Neural crest cell (in vitro differentiated cells): ENCODE measurements at places on chromosomes 12 and 14. TPM values are rescaled to one million over a fixed set of nuclear protein-coding genes. Genes with fewer than 3 reads are reported as not detected.

CCDC175 gene
- total RNA-seq, result 0.19 and 0.25 TPM in 2 replicates

NAP1L1 gene
- total RNA-seq, result 1,116 and 1,117 TPM in 2 replicates

TPH2 gene
- 0.09 and 0.23 TPM in 2 replicates for total RNA-seq

FKBP11 gene
- total RNA-seq, result 15.1 and 18.6 TPM in 2 replicates

RGS6 gene
- 2.8 TPM in 2 replicates for total RNA-seq

MMP14 gene
- total RNA-seq, result 63.2 and 68.6 TPM in 2 replicates

KRT74 gene
- not detected in 2 replicates for total RNA-seq

PSMA6 gene
- total RNA-seq, result 220 and 229 TPM in 2 replicates

TOMM20L gene
- 0.42 and 0.52 TPM in 2 replicates for total RNA-seq

GRCh38 chr14:101689039-101689501 lies 72.4 kb upstream of the PPP2R5C start:
- no peak for DNase-seq

DNA sequence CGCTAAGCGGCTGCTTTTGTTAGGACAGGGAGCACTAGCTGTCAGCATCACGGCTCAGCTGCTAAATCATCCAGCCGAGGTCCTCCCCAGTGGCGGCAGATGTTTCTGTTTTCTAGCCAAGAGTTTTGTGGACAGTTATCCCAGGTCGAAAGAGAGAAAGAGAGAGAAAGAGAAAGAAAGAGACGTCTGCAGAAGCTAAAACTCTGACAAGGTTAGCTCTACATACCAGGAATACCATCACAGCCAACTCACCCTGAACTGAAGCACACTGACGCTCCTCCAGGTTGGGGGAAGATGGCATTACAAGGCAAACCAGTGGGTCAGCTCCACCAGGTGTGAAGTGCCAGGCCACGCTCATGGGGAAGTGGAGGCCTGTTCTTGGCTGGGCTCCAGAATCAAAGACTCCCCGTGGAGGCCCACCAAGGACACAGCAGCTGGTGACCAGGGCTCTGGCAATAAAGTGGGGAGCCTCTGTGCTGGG lies 64.9 kb upstream of the DICER1 start:
- DNase-seq, result no peak

GRCh38 chr12:1845886-1846285 lies 25.5 kb downstream of the LRTM2 start:
- DNase-seq, result no peak

GRCh38 chr14:95577067-95577800 lies 42.4 kb downstream of the GLRX5 start:
- no peak for DNase-seq

DNA sequence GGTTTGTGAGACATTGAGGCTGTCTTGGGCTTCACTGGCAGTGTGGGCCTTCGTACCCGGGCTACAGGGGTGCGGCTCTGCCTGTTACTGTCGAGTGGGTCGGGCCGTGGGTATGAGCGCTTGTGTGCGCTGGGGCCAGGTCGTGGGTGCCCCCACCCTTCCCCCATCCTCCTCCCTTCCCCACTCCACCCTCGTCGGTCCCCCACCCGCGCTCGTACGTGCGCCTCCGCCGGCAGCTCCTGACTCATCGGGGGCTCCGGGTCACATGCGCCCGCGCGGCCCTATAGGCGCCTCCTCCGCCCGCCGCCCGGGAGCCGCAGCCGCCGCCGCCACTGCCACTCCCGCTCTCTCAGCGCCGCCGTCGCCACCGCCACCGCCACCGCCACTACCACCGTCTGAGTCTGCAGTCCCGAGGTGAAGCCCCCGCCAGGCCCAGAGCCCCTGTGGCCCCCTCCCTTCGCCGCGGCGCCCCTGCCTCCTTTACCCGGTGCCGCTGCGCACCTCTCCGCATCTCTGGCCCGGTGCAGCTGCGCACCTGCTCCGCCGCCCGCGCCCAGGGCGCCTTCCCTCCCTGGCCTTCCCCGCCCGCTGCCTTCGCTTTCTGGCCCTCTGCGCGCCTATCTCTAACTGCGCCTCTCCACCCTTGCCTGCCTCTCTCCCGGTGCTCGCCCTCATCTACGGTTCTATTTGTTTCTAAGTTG lies at the start of gene ENO2:
Gene ENO2 (plus strand): TSS at position 335 of the 701 bp plus-strand sequence. CDS start 1,253 bp downstream, outside the sequence.
- no peak for DNase-seq

DNA sequence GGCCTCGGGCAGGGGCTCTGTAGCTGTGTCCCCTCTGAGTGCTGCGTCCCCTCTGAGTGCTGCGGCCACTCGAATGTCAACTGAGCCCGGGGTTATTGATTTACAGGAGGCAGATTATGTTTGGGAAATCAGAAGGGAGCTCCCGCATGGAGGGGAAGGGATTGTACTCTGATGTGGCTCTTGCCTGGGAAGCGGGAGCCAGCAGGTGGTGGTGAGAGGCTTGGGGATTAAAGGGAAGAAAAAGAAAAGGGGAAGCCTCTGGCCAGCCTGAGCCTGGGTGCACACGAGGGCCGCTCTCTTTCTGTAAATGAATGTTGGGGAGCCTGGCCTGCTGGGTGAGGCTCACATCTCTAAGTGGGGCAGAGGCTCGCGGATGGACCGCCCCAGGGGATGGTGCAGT lies 143.7 kb downstream of the AACS start:
- DNase-seq, result no peak

- DNase-seq, result no peak
Observed at GRCh38 chr12:115980339-115980738, 297.2 kb downstream of the MED13L start.

DNA sequence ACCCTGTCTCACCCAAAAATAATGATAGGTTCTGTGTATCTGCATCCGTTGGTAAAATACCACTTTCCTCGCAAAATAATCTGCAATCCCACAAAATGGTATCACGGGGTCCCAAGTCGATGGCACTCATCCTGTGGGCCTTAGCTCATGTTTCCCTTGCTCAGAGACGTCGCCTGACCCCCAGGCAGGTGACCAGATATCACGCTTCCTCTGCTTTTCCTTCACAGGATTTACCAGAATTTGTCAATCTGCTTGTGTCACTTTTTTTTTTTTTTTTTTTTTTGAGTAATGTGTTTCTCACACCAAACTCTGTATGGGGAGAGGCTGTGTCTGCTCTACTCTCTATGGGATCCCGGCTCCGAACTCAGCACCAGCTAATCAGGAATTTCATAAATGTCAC lies 162.7 kb downstream of the PRKCH start:
- no peak for DNase-seq

DNA sequence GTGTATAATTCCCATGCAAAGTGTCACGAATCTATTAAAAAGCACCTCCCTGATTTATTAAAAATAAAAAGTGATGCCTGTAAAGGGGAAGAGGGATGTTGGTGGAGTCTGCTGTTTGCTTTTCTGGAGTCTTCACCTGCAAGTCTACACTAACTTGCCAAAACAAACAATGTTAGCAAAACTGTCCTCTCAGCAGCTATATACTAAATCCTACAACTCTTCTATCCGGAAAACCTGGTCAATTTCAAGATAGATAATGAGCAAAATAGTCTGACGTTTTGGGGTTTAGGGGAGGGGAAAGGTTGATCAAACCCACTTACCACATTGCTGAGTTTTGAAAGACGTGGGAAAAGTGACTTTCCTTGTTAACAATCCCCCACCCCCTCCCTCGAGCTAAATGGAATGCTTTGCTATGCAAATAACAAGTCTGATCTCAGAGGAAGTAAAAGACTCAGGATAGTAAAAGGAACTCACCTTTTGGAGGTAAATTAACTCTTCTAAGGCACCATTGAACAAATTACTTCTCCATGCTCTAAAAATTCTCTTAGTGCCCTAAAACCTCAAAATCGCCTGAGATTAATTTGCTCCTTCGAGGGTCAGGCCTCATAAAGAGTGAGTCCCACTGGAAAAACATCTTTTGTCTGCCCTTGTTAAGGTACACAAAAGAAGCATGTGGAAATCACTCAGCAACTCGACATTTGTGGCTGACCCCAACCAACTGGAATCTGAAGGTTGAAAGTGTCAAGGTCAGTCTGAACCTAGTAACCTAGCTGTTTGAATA lies 13.5 kb downstream of the BMP4 start:
- no peak for DNase-seq

DNA sequence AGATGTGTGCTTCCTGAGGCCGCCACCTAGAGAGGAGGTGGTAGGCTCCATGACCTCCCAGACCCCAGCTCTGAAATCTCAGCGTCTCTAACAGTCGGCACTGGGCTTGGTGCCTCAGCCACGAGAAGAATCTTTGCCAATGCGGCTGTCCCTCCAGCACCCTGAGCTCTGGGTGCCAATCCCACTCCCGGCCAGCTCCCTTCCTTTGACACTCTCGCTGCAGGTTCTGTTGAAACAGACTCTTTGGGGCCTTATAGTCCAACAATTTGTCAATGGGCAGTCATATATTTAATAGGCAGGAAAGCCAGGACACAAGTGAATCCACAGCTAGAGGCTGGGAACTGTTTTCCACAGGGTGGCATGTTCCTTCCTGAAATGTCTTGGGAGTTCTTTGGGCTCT lies 52.8 kb downstream of the PRMT8 start:
- no peak for DNase-seq

DNA sequence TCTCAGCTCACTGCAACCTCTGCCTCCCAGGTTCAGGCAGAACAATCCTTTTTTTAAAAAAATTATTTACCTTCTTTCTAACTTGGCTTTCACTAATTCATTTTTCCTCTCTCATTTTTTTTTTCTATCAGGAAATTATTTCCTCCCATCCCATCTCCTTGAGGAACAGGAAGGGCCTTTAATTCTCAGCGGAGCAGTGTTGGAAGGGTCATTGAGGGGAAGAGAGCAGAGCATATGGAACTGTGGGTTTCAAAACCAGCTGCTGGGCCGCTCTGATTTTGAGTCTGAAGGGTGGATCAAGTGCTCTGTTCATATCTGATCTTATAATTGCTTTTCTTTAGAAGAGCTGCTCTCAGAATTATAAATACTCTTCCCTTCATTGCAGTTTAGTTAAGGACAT lies 29.0 kb downstream of the NUBPL start:
- no peak for DNase-seq

GRCh38 chr12:122976648-122976975 lies 1.6 kb downstream of the OGFOD2 start:
- DNase-seq, result no peak

- DNase-seq, result no peak
Observed at GRCh38 chr12:52515927-52516831, 4.0 kb downstream of the KRT5 start.

DNA sequence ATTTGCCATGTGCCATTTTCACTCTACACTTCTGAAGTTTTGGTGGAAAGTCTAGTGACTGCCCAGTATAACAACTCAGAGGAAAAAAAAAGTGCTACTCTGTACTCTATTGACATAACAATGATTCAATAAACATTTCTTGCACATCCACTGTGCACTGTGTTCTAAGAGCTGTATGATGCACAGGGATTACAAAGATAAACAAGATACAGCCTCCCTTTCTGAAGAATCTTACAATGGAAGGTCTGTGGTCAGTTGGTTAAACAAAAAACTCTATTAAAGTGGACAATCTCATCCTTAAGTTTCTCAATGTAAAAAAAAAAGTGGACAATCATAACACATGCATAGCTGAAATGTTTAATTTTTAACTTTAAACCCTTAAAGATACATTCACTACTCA lies 105.7 kb upstream of the RASSF8 start:
- no peak for DNase-seq
